Tracheal epithelial cell (primary cell): ENCODE measurements at places on chromosomes 1 and 21. TPM values are rescaled to one million over a fixed set of nuclear protein-coding genes. Genes with fewer than 3 reads are reported as not detected.

PDZK1IP1 gene
- total RNA-seq, result 2.3 and 73.0 TPM in 2 replicates

ATP6V1G3 gene
- not detected in 2 replicates for total RNA-seq

UBAP2L gene
- 19.8 and 21.3 TPM in 2 replicates for total RNA-seq

CELF3 gene
- not detected in 2 replicates for total RNA-seq

SLC44A3 gene
- total RNA-seq, result 7.0 and 9.2 TPM in 2 replicates

LENEP gene
- 0.72 TPM in 1 of 2 replicates, not detected in the other for total RNA-seq

UAP1 gene
- 94.4 and 124 TPM in 2 replicates for total RNA-seq

TCHHL1 gene
- total RNA-seq, result not detected in 2 replicates

PTPN22 gene
- 0.21 and 0.96 TPM in 2 replicates for total RNA-seq

IFI44L gene
- 0.96 TPM in 1 of 2 replicates, not detected in the other for total RNA-seq

TFF3 gene
- 0.24 TPM in 1 of 2 replicates, not detected in the other for total RNA-seq

RAB7B gene
- 4.6 and 7.2 TPM in 2 replicates for total RNA-seq

LAX1 gene
- under 0.01 TPM in 1 of 2 replicates, not detected in the other for total RNA-seq

TINAGL1 gene
- total RNA-seq, result 179 and 186 TPM in 2 replicates

UBL4B gene
- not detected in 2 replicates for total RNA-seq

CELSR2 gene
- 28.4 and 29.6 TPM in 2 replicates for total RNA-seq

ROR1 gene
- 0.64 and 3.6 TPM in 2 replicates for total RNA-seq
